ENCODE measurements at places on chromosomes 4 and X.
A peak's percentile ranks its signal among the peaks of the same experiment; 100 is the strongest.

GRCh38 chr4:145153181-145153903 lies 27.0 kb downstream of the OTUD4 start:
- no peak for DNase-seq

DNA sequence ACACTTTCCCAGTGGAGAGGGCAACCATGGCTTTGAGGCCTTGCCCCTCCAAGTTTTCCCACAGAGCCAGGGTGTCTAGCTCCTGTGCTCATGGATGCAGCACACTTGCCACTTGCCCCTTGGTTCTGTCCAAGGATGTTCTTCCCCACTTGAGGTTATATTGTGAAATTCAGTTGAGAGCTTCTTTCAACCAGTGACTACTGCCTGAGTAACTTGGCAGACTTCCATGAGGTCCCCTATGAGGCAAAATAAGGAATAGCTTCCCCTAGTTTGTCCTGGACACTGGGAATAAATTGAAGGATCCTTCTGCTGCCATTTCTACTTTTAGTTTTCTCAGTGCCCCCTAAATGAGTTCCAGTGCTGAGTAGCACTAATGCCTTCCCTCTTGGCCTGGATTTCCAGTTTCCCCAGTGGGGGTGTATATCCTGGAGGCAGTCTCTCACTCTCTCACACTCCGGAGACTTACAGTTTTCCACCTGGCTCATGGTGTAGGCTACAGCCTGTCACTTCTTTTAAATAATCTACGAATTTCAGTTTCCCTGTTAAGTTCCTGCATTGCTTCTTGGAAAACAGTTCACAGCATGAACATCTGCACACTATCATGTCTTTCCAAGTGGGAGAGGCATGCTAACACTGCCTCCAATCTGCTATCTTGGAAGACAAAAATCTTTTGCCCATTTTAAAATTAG lies 36.4 kb upstream of the ADH4 start:
- peak; percentile 50 for DNase-seq

DNA sequence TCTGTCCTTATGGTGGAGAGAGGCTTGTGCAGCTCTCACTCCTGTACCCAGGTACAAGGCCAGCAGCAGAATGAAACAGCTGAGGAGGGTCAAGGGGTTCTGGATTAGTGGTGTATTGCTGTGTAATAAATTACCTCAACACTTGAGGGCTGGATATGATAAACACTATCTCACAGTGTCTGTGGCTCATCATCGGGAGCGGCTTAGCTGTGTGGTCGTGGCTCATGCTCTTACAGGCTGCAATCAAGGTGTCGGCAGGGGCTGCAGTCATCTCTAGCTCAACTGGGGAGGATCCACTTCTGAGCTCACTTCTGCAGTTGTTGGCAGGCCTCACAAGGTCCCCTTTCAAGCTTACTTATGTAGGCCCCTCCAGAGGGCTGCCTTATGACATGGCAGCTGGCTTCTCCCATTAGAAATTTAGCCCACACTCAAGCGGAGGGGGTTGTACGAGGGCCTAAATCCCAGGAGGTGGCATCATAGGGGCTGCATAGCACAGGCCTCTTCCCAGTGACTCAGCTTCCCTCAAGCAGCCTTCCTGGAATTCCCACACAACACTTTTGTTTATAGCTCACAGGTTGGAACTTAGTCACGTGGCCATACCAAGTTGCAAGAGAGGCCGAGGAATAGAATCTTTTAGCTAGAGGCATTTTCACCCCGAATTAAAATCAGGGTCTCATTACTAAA lies 148.2 kb upstream of the RPS6KA3 start:
- no peak for DNase-seq

DNA sequence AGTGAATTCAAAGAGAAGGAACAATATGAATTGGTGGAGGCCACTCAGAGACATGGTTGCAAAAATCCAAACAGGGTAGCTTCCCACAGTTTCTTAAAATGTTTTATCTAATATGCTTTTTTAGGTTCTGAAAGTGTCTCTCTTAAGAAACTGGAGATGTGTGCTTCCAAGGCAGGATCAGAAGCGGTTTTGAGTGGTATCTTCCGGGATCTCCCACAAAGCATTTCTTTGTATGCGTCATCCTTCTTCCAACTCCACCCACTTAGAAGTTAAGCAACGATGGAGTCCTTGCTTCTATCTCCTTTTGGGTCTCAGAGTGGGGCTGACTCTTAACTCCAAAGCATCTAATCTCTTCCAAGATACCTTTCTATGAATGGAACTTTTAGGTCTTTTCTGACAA lies 196.7 kb downstream of the MID1 start:
- no peak for DNase-seq

- DNase-seq: no peak
Measured at GRCh38 chrX:51459125-51459524, 37.3 kb downstream of the NUDT11 start.

DNA sequence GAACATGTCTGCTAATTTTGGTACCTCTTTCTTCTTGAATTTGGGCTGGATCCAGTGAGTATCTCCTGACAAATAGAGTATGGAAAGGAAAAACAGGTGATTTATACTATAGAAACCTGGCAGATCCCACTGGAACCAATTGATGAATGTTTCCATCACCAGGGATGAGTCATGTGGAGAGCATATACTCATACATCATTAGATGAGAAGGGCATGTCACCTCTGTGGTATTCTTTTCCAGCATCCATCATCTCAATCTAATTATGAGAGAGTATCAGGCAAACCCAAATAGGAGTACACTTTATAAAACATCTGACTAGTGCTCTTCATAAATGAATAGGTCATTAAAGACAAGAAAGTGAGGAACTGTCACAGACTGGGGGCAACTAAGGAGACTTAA lies 90.7 kb downstream of the CLDN22 start:
- DNase-seq: peak; percentile 1

GRCh38 chr4:120918788-120919187 lies 3.7 kb downstream of the PRDM5 start:
- peak; percentile 10 for DNase-seq

- DNase-seq: no peak
Measured at GRCh38 chr4:47469951-47470350, 6.4 kb upstream of the COMMD8 start.

GRCh38 chr4:104519588-104519987 lies 24.9 kb upstream of the CXXC4 start:
- no peak for DNase-seq

DNA sequence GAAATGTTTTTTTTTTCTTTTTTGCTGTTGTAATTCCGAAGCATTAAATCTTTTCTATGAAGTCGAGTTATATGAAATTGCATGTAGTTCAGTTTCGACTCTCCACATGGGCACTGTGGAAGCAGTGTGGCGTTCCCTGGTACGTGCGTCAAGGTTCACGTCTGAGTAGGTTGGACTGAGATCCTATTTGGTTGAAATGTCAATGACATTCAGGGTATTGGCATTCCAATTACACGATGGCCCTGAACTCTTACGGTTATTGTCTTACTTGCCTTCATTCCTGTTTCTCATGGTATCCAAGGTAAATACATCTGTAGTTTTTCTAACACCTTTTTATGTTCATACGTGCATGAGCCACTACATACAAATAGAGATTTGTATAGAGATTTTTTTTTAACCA lies 128.8 kb downstream of the SORBS2 start:
- no peak for DNase-seq

- DNase-seq: no peak
Measured at GRCh38 chrX:127606590-127606989, 445.6 kb downstream of the ACTRT1 start.

GRCh38 chr4:48633657-48634056 lies 143.6 kb downstream of the ZAR1 start:
- DNase-seq: no peak

DNA sequence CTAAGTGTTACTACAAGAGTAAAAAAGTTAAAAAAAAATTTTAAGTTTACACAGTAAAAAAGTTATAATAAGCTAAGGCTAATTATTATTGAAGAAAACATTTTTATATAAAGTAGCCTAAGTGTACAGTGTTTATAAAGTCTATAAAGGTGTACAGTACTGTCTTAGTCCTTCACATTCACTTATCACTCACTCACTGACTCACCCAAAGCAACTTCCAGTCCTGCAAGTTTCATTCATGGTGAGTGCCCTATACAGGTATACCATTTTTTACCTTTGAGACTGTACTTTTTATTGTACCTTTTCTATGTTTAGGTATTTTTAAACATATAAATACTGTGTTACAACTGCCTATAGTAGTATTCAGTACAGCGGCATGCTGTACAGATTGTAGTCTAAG lies 74.2 kb downstream of the TMEM165 start:
- no peak for DNase-seq

DNA sequence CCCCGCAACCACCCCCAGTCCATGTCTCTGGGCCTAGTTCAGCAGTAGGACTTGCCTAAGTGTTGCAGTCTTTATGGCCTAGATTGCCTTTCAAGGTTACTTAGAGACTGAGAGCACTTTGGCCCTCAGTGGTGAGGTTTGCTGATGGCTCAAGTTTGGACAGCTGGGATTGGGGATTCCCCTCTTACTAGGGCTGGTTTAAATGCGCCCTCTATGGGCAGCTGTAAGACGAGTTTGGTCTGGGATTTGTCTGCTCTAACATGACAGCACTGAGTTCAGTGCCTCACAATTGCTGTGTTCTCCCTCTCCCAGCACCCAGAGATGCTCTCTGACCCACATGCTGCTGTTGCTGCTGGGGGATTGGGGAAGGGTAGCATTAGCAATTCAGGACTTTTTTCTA lies 23.1 kb downstream of the DACH2 start:
- peak; percentile 24 for DNase-seq

DNA sequence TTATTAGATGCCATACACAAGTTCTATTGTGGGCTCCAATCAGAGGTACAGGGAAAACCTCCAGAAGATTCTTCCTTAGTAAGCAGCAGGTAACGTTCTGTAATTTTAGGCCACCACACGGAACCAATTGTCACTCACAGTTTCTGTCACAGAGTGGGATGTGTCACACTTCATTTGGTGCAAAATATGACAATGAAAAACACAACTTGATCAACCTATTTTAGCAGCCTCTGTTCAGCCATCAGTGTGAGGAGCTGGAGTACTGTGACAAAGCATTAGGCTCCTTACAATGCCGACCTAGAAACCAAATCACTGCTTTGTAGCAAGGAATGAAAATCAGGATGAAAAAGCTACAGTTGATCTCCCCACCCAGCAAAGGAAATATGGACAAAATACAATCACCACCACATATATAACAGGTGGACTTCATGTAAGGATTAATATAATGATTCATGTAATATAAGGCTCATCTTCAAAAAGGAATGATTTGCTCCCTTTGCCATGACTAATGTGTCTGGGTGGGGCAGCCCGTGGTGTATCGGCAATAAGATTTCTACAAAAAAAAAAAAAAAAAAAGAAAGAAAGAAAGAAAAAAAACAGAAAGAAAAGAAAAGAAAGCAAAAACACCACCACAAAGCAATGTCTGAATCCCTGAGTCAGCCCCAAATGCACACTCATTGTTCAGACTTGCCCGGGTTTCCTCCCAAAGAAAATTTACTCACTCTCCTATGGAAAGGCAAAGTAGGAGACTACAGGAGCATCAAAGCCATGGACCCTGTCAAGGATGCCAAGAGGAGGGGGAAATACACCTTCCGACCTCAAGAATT lies 36.0 kb downstream of the SLC9A7 start:
- no peak for DNase-seq

- no peak for DNase-seq
Measured at GRCh38 chr4:152843481-152844090, 63.8 kb downstream of the ARFIP1 start.

- DNase-seq: no peak
Measured at GRCh38 chr4:86185659-86186058, 174.2 kb downstream of the MAPK10 start.

DNA sequence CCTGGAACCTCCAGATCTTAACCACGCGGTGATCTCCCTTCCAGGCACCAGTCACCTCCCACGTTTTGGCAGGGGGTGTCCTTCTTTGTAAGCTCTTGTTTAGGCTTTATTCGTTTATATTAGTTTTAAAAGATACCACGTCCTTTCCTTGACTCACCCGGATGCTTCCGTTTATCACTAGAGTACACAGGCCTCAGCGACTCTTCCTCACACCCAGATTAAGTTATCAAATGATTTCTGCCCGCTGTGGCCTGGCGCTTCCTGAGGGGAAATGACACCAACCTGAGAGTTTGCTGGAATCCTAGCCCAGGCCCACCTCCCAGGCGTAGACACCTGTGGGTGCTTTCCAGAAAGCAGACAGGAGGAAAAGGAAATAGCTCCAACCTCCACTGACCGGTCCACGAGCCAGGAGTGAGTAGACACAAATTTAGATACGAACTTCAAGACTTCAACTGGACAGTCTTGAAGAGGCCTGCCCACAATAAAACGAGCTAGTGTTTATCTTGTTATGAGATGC lies 756 bp upstream of the ADAMTS3 start:
- DNase-seq: no peak

- DNase-seq: no peak
Measured at GRCh38 chr4:36322921-36323354, 41.5 kb downstream of the DTHD1 start.

- peak; percentile 60 for DNase-seq
Measured at GRCh38 chrX:85052205-85052604, 48.5 kb downstream of the APOOL start.

- no peak for DNase-seq
Measured at GRCh38 chrX:64894454-64895038, 81.7 kb downstream of the ZC4H2 start.

DNA sequence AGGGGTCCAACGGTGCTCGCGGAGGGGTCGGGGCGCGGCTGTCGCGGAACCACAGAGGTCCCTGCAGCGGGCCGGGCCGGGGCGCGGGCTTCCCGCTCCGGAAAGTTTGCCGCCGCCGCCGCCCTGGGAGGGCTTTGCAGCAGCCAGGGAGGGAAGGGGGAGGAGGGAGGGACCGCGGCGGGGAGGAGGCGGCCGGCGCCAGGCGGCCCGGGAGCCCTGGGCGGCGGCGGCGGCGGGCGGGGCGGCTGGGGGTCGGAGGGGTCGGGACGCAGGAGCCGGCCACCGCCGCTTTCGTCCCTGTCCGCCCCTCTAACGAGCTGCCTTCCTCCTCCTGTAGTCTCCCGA lies 375 bp downstream of the FGFR3 start:
- no peak for DNase-seq

DNA sequence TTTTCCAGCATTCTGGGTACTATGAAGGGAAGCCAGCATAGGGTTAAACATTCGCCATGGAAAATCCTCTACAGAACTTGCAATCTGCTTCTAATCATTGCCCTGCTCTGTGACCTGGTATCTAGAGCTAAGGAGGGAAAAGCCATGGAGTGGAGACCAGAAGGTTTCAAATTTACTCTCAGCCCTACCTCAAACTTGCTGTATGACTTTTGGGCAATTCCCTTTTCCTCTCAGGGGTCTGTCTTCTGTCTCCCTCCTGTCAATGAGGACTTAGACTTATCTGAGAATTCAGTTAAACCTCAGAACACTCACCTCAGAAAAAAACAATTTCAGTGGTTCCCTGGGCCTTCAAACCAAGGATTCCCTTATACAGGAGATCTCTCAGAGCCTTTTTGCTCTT lies 29.1 kb downstream of the ARHGEF9 start:
- no peak for DNase-seq

- DNase-seq: no peak
Measured at GRCh38 chr4:183533698-183534097, 28.8 kb downstream of the ING2 start.

All from fibroblast of the conjunctiva (primary cell).